ENCODE measurements at places on chromosomes 12 and 14.

DNA sequence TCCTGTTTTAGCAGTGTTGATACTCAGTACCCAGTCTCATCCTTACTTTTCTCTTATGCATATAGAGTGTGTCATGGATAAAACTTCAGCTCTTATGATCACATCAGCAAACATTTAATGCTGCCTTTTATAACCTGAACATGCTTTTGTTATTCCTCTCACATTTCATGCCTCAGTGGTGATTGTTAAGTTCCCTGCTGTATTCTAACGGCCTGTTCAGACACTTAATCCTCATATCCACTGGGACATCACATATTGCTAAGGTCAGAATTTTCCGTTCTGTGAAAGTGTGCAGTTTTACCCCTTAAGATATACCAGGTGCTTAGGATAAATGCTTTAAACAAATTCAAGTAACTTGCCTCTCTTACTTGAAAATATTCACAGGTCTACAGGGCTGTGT is 268.7 kb upstream of the SEL1L start:
- DNase-seq, result no peak

DNA sequence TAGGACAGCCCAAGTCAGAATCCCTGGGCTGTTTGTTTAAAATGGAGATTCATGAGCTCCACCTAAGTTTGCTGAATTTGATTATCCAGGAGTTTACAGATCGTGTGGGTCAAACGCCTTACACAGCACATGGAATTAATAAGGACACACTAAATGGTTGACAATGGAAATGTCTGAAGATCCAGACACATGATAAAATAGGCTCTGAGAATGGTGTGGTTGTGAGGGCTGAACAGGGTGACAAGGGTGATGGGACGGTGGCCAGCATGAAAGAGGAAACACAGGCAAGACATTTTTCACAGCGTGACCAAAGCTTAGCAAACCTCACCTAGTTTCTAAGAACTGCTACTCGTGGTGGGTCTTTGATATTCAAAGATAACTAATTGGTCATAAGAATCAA is 12.5 kb downstream of the VWF start:
- DNase-seq, result no peak

- no peak for DNase-seq
Observed at GRCh38 chr12:26341491-26341890, 146.1 kb downstream of the SSPN start.

GRCh38 chr12:9651265-9651729 is 18.2 kb upstream of the CLEC2D start:
- no peak for DNase-seq

DNA sequence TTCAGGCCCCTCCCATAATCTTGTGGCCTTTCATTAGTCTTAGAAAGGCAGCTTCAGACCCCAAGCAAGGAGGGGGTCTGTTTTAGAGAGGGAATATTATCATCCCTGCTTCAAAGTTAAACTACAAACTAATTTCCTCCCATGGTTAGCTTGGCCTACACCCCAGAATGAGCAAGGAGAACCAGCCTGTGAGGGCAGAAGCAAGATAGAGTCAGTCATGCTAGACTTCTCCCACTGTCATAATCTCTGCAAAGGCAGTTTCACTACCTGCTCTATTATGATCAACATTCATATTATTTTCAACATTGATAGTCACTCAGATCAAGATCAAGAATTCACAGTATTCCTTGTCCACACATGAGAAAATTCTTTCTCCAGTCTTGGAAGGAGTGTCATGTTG is 105.1 kb downstream of the GXYLT1 start:
- DNase-seq, result no peak

DNA sequence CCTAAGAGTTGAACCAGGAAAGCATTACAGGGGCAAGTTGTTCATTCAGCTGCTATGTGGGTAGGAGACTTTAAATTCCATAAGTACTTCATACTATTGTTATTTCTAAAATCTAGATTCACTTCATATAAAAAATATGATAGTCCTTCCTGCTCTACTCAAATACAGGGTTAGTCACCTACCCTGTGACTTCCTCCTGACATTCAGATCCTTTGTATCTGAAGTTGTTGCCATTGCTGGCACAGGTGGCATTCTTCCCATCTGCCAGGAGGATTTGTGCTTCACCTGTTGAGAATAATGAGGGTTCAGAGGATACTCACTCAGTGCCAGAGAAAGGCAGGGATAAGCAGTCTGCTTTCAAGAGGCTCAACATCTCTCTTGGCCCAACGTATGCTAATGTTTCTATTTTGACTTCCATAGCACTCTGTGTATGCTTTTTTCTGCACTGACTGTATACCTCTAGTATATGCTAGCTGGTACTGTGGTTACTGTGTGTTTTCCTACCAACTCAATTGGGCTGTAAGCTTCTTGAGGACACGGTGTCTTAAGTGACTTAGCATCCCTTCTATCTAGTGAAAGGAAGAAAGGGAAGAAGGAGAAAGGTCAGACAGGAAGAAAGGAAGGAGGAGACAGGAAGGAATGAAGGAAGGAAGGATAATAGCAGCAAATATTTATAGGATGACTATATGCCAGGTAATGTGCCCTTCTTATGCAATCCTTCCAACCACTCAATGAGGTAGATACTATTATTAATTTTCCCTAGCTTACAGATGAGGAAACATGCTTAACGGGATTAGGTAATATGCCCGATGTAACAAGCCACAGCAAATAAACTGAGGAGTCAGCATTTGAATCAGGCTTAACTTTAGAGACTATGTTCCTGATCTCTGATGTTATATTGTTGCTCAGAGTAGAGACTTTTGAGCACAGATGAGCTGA is 38.5 kb upstream of the FGF6 start:
- DNase-seq, result no peak

DNA sequence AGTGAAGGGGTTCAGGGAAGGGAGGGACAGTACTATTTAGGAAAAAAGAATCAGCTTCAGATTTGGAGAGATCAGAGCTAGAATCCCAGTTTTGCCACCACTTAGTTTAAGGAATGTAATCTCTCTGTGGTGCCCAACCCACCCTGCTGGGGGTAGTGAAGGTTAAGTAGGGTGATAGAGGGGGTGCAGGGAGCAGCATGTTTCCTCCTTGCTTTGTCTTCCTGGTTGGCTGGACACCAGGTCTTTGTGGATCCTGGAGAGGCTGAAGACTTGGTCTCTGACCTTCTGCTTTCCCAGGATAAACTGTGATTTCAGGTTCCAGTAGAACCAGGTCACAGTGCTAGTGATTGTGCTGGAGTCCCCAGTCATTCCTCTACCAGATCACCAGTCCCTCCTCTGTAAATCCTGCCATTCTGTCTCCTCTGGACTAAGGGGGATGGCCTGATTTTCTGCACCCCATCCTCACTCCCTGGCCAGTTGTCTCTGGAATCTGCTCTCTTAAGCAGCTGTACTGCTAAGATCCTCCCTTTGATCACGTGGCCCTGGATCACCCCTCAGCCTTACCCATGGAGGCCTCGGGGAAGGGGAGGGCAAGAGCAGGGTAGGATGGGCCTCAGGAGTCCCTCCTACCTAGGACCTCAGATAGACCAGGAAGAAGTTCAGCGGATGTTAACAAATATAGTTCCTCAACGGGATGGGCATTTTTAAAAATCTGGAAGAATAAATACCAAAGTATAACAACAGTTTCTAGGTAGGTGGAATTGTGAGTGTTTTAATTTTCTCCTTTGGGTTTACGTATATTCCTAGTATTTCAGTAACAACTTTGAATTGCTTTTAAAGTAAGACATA is 3.1 kb downstream of the MAP3K12 start:
- DNase-seq, result no peak

GRCh38 chr14:75917946-75918335 is 63.9 kb downstream of the TGFB3 start:
- no peak for DNase-seq

DNA sequence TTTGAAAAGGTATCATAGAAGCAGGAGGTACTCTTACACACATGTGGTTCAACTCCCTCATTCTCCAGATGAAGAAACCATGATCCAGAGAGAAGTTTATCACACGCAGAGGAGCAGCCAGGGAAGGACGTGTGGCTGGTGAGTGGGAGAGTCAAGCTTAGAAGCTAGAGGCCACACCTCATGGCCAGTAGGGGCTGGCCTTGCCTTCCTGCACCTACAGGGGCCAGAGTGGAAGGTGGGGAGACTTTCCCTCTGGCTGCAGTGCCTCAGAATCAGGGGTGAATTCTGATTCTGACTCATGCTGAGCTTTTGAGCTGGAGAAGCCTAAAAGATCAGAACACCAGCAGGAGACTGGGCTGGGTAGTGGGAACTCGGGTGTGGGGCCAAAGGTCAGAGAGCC is 1067.9 kb downstream of the BCL11B start:
- no peak for DNase-seq

- DNase-seq, result no peak
Observed at GRCh38 chr12:29563636-29564035, 66.2 kb upstream of the OVCH1 start.

GRCh38 chr12:109112720-109113465 is 3.5 kb upstream of the ACACB start:
- no peak for DNase-seq
